T-cell (primary cell): ENCODE measurements at places on chromosomes 5 and 9. TPM values are rescaled to one million over a fixed set of nuclear protein-coding genes. Genes with fewer than 3 reads are reported as not detected.

- no peak overlapping the region for H3K4me3 ChIP-seq
- H3K4me1 ChIP-seq = no peaks in the 10 kb centered on the region
- H3K27ac ChIP-seq = no peak overlapping the region
- no peaks in the 10 kb centered on the region for H3K27me3 ChIP-seq
- H3K36me3 ChIP-seq = no peaks in the 10 kb centered on the region
Observed at GRCh38 chr5:127306647-127307046, 16.1 kb downstream of the MEGF10 start.

- H3K27me3 ChIP-seq = no peaks in the 10 kb centered on the region
- no peak overlapping the region for H3K4me3 ChIP-seq
Observed at GRCh38 chr9:12221470-12221869, 471.7 kb upstream of the TYRP1 start.

DNA sequence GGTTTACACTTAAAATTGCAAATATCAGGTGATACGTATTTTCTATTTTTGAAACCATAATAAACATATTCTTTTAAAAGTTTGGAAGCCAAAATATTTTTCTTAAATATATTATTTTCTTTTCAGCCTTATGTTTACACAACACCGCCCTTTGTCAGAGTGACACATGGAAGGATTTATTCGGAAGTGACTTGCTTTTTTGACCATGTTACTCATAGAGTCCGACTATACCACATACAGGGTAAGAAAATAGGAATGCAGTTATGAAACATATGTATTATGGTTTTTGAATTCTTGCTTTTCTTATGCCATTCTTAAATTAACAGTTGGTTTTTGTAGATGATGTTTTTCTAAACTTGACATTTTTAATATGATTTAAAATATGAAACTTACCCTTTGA, 133.9 kb downstream of the MAN2A1 start:
- no peaks in the 10 kb centered on the region for H3K4me1 ChIP-seq
- DNase-seq = no peak
- H3K27me3 ChIP-seq = no peaks in the 10 kb centered on the region
- H3K4me3 ChIP-seq = no peak overlapping the region

DNA sequence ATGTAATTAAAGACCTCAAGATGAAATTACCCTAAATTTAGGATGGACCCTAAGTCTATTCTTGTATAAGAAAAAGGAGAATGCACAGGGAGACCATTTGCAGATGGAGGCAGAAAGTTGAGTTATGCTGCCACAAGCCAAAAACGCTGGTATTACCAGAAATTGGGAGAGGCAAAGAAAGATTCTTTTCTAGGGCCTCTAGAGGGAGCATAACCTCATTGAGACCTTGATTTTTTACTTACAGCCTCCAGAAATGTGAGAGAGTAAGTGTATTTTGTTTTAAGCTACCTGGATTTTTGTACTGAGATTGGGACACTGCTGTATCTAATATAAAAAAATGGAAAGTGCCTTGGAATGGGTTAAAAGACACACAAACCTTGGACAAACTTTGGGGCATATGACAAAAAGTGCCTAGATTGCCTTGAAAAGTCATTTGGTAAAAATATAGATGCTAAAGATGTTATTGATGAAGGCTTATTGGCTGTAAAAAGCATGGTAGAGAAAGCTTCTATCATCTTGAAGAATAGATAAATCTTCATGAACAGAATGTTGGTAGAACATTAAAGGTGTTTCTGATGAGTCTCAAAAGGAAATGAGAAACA, 174.7 kb upstream of the PRDM9 start:
- no peaks in the 10 kb centered on the region for H3K4me1 ChIP-seq
- no peaks in the 10 kb centered on the region for H3K27me3 ChIP-seq
- H3K27ac ChIP-seq = no peak overlapping the region
- H3K4me3 ChIP-seq = no peak overlapping the region
- no peak for DNase-seq

The CDX1 gene
- total RNA-seq = not detected

The MELK gene
- 0.69 TPM for total RNA-seq

The SH3TC2 gene
- total RNA-seq = not detected

DNA sequence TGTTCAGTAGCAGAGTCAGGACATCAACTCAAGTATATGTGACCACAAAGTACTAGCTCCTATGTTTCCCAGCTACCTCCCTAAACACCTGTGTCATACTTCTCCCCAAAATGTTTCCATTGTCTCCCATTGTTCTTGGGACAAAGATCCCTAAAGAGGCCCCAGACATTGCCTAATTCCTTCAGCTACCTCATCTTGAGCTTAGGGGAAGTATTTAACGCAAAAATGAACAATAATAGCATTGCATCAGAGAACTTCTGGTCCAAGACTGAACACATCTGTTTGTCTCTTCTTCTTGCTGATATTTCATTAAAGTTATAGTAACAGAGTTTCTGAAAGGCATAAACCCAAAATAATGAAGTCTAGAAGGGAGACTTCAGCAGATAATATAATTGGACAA, 430.8 kb downstream of the MTRR start:
- H3K27ac ChIP-seq = no peak overlapping the region
- H3K36me3 ChIP-seq = no peaks in the 10 kb centered on the region
- no peaks in the 10 kb centered on the region for H3K4me1 ChIP-seq
- no peaks in the 10 kb centered on the region for H3K27me3 ChIP-seq

DNA sequence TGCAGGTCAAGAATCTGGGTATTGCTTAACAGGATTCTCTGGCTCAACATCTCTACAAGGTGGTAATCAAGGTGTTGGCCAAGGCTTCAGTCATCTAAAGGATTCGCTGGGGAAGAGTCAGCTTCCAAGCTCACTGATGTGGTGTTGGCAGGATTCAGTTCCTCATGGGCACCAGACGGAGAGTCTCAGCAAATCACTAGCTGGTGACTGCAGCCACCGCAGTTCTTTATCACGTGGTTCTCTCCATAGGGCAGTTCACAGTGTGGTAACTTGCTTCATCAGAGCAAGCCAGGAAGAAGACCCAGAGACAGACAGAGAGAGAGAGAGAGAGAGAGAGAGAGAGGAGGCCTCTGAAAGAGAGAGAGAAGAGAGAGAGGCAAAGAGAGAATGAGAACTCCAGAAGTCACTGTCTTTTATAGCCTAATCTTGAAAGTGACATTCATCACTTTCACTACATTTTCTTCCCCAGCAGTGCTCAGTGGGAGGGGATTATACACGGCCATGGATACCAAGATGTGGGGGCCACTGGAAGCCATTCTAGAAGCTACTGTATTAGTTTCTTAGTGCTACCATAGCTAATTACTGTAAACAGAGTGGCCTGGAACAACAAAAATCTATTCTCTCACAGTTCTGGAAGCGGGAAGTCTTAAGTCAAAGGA, 109.2 kb upstream of the SMIM23 start:
- no peak for DNase-seq
- H3K4me1 ChIP-seq = no peaks in the 10 kb centered on the region
- H3K27ac ChIP-seq = no peak overlapping the region

- H3K27ac ChIP-seq = no peak overlapping the region
- H3K27me3 ChIP-seq = no peaks in the 10 kb centered on the region
- H3K4me1 ChIP-seq = no peaks in the 10 kb centered on the region
- no peak for DNase-seq
- no peaks in the 10 kb centered on the region for H3K36me3 ChIP-seq
Observed at GRCh38 chr9:109812818-109813281, 32.9 kb downstream of the PALM2AKAP2 start.

DNA sequence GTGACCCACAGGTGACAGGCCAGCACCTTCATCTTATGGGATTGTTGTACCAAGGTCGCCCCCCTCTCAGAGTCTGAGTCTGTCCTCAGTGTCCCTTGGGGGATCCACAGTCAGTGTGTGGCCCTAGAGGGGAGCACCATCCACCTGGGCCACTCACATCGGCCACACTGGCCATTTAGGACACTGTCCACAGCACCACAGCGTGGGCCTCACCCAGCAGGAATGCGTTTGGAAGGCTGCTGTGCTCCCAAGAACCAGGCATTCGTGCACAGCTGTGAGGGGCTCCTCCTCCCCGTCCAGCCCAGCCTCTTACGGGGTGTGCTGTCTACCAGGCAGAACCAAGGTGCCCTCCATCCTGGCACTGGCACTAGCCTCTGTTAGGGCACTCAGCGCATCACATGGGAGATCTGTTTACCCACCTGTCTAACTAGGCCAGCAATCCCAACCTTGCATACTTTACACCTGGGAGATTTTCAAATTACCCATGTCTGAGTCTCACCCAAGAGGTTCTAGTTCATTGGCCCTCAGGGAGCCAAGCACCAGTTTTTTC, 24.5 kb upstream of the UBE2QL1 start:
- H3K36me3 ChIP-seq = no peaks in the 10 kb centered on the region
- H3K27ac ChIP-seq = no peak overlapping the region
- no peak for DNase-seq
- H3K4me3 ChIP-seq = no peak overlapping the region
- H3K27me3 ChIP-seq = no peaks in the 10 kb centered on the region

The CCL21 gene
- total RNA-seq = not detected

DNA sequence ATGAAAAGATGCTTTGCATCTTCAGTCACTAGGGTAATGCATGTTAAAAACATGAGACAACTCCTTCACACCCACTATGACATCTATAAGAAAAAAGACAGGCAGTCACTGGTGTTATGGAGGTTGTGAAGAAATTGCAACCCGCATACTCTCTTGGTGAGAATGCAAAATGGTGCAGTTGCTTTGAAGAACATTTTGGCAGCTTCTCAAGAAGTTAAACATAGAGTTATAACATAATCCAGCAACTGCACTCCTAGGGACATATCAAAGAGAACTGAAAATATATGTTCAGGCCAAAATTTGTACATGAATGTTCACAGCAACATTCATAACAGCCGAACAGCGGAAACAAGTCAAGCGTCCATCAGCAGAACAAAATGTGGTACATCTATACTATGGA, 46.3 kb upstream of the TBC1D9B start:
- no peak overlapping the region for H3K4me3 ChIP-seq
- H3K27ac ChIP-seq = no peak overlapping the region
- no peaks in the 10 kb centered on the region for H3K36me3 ChIP-seq
- no peaks in the 10 kb centered on the region for H3K27me3 ChIP-seq
- DNase-seq = no peak

The CD180 gene
- 0.73 TPM for total RNA-seq

The IFNK gene
- not detected for total RNA-seq

GRCh38 chr5:60604771-60605170, 95.2 kb downstream of the DEPDC1B start:
- no peaks in the 10 kb centered on the region for H3K4me1 ChIP-seq
- no peaks in the 10 kb centered on the region for H3K36me3 ChIP-seq
- no peaks in the 10 kb centered on the region for H3K27me3 ChIP-seq

The ECM2 gene
- total RNA-seq = not detected

- H3K4me1 ChIP-seq = peaks cover 1% of the 10 kb centered on the region
- no peaks in the 10 kb centered on the region for H3K27me3 ChIP-seq
- H3K36me3 ChIP-seq = no peaks in the 10 kb centered on the region
Observed at GRCh38 chr9:36966371-36967097, 67.5 kb downstream of the PAX5 start.

DNA sequence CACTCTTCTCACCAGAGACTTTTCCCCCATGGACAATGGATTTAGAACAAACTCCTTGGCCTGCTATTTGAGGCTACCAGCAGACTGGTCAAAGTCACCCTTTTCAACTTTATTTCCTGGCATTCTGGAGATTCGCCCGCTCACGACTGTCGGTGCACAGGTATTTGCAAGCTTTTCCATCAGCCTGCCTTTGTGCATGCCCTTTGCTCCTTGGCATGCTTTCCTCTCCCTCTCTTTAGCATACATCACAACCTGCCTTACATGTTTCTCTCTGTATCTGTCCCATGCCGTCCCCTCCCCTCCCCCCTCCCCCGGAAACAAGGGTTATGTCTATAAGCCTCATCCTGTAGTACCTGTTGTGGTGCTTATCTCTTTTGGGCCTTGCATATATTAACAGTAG, 257.1 kb downstream of the AOPEP start:
- no peak overlapping the region for H3K4me3 ChIP-seq
- H3K27ac ChIP-seq = no peak overlapping the region
- H3K27me3 ChIP-seq = peaks cover 7% of the 10 kb centered on the region
- DNase-seq = no peak
- no peaks in the 10 kb centered on the region for H3K36me3 ChIP-seq

- H3K36me3 ChIP-seq = no peaks in the 10 kb centered on the region
- no peaks in the 10 kb centered on the region for H3K27me3 ChIP-seq
- H3K27ac ChIP-seq = peak overlapping the region; percentile 63
- no peaks in the 10 kb centered on the region for H3K4me1 ChIP-seq
Observed at GRCh38 chr9:98168941-98169488, 23.4 kb downstream of the CORO2A start.

The WNK2 gene
- 0.26 TPM for total RNA-seq
